ENCODE measurements at places on chromosomes 1 and 21. TPM values are rescaled to one million over a fixed set of nuclear protein-coding genes. Genes with fewer than 3 reads are reported as not detected.
A peak's percentile ranks its signal among the peaks of the same experiment; 100 is the strongest.

- no peak for DNase-seq
Observed at GRCh38 chr1:61149010-61149860, 66.9 kb downstream of the NFIA start.

GRCh38 chr1:212967801-212968200, 17.5 kb downstream of the VASH2 start:
- DNase-seq: peak; percentile 30

The WNT4 gene
- 0.43 TPM for total RNA-seq

- DNase-seq: no peak
Observed at GRCh38 chr1:205581321-205581980, 50.4 kb downstream of the ELK4 start.

The SPRR1B gene
- total RNA-seq: not detected

- peak; percentile 41 for DNase-seq
Observed at GRCh38 chr1:94122201-94122970, 1.4 kb upstream of the ABCA4 start.

The KRTAP19-1 gene
- not detected for total RNA-seq

- peak; percentile 61 for DNase-seq
Observed at GRCh38 chr1:229070168-229070567, 200.7 kb upstream of the RAB4A start.

The BCAR3 gene
- total RNA-seq: 36.4 TPM

All from fibroblast of villous mesenchyme (primary cell).